Epithelial cell of esophagus (primary cell): ENCODE measurements at places on chromosomes 12 and 14.
A peak's percentile ranks its signal among the peaks of the same experiment; 100 is the strongest.

DNA sequence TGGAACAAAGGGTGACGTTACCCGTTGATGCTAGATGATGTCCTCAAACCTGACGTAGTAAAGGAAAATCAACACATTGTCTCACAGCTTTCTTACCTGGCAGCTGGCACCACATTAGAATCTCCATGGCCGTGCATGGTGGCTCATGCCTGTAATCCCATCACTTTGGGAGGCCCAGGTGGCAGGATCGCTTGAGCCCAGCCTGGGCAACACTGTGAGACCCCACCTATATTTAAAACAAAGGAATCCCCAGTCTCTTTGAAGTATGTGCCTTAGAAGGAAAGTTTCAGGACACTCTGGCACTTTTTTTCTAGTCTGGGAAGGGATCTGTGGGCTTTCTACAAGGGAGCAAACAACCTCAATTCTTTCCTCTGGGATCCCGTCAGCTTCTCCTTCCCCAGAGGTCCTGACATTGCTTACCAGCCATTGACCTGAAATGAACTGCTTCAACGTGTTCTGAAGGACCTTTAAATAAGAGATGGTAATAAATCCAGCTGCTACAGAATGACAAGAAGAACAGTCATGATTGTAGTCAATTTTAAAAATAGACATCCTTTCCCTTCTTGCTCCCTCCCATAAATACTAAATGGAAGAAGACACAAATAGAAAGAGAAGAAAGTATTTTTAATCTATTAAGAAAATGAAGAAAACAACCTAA lies 33.7 kb upstream of the TTC7B start:
- DNase-seq, result no peak

DNA sequence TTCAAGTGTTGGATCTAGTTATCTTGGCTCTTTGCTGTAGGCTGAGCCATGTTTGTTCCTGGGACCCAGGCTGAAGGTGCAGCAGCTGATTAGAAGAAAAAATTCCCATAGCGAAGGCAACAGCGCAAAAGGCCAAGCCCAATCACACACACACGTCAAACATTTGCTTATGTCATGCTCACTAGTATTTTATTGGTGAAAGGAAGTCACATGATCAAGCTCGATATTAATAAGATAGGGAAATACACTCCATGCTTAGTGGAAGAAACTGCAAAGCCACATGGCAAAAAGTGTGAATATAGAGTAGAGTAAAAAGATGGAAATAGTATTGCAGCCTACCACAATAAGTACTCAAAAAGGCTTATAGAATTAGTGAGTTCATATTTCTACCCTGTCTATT lies 373.5 kb upstream of the FAR2 start:
- no peak for DNase-seq

DNA sequence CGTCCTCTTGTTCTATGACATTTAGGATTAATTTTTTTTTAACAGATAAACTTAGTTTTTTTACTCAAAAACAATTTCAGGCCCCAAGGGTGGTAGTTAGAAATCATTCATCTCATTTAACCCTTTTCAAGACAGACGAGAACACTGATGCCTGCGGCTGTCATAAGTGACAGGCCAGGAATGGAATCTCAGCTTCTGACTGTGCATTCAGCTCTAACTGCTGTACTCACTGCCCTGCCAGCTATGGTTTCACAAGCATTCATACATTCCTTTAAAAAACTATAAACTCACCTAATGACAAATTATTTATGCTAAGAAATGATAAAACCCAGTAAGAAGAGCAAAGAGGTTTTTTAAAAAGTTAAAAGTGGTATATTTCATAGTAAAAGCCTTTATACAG lies 8.8 kb downstream of the DENND5B start:
- DNase-seq, result peak; percentile 64

DNA sequence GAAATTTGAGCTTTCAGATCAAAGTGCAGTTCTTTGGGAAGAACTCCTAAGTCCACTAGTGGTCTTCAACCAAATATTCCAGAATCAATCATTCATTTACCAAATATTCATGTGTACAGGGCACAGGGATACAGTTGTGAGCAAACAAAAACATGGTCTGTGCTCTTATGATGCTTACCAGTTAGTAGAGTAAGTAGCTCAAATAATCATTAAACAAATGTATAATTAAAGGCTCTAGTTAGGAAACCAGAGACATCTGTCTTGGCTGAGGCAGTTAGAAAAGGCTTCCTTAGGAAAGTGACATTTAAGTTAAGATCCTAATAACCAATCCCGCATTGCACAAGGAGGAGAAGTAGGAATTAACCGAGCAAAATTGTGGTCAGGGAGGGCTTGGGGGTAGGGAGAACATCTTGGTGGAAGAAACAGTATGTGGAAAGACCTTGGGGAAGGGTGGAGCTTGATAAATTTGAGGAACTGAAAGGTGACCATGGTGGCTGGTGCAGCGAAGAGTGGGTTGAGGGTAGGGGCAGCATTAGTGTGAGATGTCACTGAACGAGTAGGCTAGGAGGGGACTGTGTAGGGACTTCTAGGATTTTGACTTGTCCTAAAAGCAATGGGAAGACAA lies 40.0 kb downstream of the PEBP1 start:
- no peak for DNase-seq

- DNase-seq, result peak; percentile 86
These were observed 15.7 kb downstream of the TBX3 start for GRCh38 chr12:114668151-114668885.

GRCh38 chr12:52323001-52323400 lies 1.8 kb upstream of the KRT83 start:
- DNase-seq, result no peak

DNA sequence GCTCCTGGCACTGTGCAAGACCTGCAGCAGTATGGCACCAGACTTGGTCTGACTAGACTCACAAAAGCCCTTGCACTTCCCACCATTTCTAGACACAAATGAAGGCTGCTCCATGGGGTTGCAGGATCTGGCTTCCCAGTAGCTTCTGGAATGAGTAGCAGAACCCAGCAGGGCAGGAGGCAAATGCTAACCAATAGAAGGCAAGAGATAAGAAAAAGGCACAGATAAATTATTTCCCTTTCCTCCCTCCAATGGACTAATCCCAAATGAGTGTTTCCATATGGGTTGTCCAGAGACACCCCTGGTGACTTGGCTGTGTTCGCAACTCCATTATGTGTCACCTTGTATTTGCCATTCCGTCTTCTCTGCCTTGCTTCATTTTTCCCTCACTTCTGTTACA lies 49.7 kb downstream of the KIF21A start:
- no peak for DNase-seq

- DNase-seq, result no peak
These were observed 78.0 kb upstream of the SSTR1 start for GRCh38 chr14:38129705-38130104.

GRCh38 chr12:30166006-30166795 lies 382.5 kb upstream of the TMTC1 start:
- DNase-seq, result no peak

DNA sequence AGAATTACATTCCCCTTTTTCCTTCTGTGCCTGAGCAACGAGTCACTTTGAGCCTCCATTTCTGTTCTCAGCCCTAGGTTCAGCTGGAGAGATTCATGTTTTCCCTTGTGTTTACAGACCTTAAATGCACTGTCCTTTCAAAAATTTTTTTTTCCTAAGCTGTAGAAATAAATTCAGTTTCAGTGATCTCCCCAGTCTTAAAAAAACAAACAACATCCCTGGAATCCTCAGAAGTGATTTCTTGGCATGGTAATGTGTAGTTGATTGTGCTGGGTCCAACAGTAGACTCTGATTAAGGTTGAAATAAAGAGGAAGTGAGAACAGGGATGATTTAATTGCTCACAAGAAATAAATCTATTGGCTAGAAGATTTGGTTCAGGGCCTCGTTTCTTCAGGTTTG lies 89.3 kb downstream of the NTN4 start:
- peak; percentile 6 for DNase-seq

- DNase-seq, result peak; percentile 39
These were observed 12.2 kb downstream of the KLC1 start for GRCh38 chr14:103641161-103641560.

DNA sequence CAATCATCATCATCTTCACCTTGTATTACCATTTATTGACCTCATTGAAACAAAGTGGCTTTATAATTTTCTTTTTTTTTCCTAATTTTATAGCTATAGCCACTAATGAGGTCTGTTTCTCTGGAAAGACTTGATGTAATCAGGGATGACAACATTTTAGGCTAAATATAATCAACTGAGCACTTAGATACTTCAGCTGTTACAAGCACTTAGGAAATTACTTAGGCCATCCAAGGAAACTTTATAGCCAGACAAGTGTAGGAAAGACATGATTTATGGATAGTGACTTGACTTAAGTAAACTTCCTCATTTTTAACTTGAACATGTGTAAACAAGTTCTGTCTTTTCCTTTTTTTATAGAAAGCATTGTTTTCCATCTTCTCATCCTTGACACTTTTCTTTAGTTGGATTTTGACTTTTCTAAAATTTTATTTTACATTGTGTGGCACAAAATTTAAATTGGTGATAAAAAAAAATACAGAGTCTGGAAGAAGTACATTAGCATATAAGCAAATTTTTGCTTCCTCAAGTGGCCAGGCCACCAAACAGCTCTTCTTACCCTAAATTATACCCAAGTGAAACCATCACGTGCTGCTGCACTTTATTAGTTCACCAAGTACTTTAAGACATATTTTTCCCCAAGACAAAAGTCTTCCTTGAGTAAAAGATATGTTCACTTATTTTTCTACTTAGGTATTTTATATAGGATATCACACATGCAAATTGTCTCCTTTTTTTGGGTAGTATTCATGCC lies 15.1 kb downstream of the CPNE8 start:
- DNase-seq, result peak; percentile 53
